ENCODE measurements at places on chromosomes 6 and 20.
A peak's percentile ranks its signal among the peaks of the same experiment; 100 is the strongest.

- no peak for DNase-seq
These were observed 55.8 kb downstream of the RNF182 start for GRCh38 chr6:13980534-13980933.

DNA sequence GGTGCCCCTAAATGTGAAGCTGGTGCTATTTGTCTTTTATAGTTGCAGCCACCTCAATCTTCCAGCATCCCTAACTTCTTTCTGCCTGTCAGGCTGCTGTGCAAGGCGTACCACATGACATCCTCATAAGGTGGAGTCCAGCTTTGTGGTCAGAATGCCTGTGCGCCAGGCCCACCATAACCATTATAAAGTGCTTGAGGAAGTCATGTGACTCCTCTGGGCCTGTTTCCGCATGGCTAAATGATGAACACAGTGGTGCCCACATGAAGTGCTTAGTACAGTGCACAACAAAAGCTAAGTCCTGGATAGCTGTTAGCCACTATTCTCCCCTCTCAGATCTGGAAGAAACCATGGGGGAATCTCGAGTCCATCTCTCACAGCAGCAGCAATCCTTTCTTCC lies 75.6 kb downstream of the INSM1 start:
- DNase-seq, result no peak

- DNase-seq, result no peak
These were observed 602.2 kb upstream of the BTBD3 start for GRCh38 chr20:11315525-11315924.

DNA sequence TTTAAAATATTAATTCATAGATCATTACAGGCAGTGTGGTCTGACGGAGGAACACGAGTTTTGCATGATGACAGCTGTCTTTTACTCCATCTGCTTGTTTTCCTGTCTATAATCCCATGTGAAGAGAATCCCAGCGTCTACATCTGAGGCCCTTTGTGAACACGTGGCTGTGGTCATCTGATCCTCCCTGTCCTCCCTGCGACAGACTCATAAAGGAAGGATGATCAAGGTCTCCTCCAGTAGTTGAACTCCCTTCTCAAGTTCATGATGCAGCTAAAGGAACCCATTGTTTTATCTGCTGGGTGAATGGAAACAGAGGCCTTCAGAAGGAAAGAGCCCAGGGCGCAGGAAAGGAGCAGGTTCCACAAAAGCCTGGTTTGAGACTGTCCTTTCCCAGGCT lies 435.8 kb upstream of the JARID2 start:
- DNase-seq, result no peak

DNA sequence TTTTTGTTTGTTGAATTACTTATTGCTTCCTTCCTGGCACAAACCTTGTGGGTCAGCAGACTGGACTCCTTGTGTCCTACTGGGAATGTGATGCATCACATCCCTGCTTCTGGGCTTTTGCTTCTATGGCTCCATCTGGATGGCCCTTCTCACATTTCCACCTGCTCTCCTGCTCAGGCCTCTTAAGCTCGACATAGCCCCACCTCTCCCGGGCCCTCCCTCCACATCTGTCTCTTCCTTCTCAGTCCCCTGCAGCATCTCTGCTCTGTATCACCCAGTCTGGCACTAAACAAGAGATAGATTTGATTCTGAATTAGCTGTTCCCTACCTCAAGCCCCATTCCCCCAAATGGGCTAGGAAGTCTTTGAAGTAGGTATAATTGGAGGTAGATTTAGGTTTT lies 356.8 kb downstream of the DHX35 start:
- DNase-seq, result no peak

DNA sequence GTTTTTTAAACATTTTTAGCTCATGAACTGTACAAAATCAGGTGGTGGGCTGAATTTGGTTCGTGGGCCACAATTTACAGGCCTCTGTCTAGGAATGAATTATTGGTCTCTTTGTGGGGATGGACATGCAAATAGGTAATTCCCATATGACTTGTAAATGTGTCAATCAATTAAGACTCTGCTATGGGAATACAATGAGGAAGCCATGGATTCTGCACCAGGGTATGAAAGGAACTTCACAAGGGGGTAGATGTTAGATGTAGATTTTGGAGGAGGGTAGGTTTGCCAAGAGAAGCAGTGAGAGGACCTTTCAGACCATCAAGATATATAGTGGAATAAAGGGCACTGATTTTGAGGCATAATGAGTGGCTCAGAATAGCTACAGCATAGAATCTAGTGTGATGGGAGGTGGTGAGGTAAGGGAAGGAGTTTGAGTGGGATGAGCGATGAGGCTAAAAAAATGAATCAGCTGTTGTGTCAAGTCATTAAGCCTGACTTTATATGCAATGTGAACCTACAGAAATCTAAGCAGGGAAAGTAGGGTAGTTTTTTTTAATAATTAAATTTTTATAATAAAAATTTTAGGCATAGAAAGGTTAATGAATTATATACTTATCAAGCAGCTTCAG lies 32.6 kb upstream of the RNF182 start:
- DNase-seq, result no peak

DNA sequence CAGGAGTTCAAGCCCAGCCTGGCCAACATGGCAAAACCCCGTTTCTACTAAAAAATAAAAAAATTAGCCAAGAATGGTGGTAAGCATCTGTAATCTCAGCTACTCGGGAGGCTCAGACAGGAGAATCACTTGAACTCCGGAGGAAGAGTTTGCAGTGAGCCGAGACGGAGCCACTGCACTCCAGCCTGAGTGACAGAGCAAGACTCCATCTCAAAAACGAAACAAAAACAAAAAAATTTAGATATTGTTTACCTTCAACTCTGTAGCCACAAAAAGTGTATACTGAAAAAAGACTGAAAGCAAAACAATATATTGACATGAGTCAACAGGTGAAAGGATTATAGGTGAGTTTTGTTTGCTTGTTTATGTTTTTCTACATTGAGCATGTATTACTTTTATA lies 30.6 kb upstream of the TAB2 start:
- DNase-seq, result no peak

- no peak for DNase-seq
These were observed 67.4 kb downstream of the AIG1 start for GRCh38 chr6:143127941-143128680.

- no peak for DNase-seq
These were observed 86.7 kb upstream of the AGPAT4 start for GRCh38 chr6:161360520-161360919.

DNA sequence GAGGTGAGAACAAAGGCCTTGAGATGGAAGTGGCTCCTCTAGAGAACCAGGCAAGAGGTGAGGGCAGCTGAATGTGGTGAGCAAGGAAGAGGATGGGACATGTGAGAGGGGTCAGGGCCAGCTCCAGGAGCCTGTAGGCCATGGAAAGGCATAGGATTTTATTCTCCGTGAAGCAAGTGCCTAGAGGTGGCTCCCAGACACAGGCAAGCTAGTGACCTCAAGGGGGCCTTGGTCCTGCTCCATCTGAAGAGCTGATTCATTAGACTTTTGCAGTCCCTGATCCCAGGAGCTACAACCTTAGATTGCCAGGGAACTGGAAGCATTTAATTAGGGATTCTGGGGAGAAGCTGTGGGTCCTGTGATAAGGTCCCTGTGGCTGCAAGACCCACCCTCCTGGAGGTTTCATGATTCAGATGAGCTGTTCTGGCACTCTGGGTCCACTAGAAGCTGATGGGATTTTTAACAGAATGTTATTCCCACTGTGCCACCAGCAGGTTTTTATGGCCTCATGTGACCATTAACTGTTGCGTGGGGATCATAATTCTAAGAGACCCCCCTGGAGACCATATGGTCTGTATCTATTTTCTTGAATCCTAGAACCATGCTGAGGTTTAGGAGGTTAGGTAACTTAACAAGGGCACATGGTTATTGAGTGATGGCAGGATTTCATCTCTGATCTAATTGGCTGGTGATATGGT lies 90.5 kb downstream of the ELOVL5 start:
- no peak for DNase-seq

- DNase-seq, result no peak
These were observed 130.6 kb upstream of the THBS2 start for GRCh38 chr6:169384291-169384690.

- DNase-seq, result no peak
These were observed 1155.5 kb downstream of the EPHA7 start for GRCh38 chr6:92263864-92264263.

GRCh38 chr6:52529311-52529710 lies 47.5 kb downstream of the TRAM2 start:
- DNase-seq, result no peak

DNA sequence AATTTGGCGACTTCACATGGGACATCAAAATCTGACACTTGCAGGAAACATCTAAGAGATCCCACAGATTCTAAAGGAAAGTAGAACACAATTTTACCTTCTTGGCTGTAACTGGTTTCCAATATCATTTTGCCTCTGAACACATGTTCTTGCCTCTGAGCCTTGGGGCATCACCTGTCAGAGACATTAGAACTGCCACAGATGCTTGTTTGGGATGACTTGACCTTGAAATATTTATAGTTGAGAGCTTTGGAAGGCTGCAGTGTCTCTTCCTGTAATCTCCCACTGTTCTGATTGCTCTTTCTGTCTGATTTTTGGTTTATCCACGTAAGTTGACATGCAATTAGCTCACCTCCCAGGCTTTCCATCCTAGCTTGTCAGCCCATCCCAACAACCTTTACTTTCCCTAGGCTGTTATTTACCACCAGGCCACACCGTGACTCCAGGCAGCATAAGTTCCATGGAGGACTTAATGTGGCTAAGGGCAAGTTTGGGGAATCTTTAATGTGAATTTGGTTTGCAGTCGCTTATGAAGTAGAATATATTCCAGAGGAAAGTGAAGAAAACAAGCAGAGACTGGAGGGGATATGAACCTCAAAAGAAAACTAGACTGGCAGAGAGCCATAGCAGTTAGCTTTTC lies 256.5 kb upstream of the RIN2 start:
- DNase-seq, result no peak

- no peak for DNase-seq
These were observed 73.4 kb downstream of the ISM1 start for GRCh38 chr20:13294522-13294921.

GRCh38 chr6:169968541-169969270 lies 217.3 kb downstream of the ERMARD start:
- DNase-seq, result peak; percentile 51

DNA sequence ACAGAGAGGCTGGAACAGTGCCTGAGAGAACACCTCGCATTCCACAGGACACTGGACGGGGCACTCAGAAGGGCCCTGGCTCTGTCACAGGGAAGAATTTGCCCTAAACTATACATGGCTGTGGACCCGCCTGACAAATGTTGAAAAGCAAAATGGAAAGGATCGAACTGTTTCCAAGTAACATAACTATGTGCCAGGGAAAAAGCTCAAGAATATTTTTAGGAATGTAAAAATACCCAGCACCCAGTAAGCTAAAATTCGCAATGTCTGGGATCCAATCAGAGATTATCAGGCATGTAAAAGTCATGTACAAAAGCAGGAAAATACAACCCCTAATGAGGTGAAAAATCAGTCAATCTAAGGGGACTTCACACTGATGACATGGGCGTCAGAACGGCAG lies 215.9 kb downstream of the TTLL2 start:
- DNase-seq, result no peak

- peak; percentile 52 for DNase-seq
These were observed 67.9 kb downstream of the SGK1 start for GRCh38 chr6:134249759-134250602.

GRCh38 chr20:5526516-5526915 lies 209.8 kb upstream of the PROKR2 start:
- DNase-seq, result no peak

GRCh38 chr6:166595949-166596348 lies 9.5 kb upstream of the RAMACL start:
- DNase-seq, result no peak

DNA sequence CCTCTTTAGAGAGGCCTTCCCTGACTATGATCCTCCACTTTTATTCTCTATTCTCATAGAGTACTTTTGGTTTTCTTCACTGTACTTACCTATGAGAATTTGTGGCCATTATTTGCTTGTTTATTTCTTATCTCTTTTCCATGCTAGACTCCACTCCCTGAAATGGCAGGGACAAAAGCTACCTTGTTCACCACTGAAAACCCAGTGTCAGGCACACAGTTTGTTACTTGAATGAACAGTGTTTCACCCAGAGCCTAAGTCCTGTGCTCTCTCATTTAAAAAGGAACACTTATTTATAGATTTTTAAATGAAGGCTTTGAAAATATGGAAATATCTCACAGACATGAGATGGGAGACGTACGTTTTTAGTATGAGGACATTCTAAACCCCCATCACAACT lies 47.7 kb upstream of the ENPP5 start:
- no peak for DNase-seq

DNA sequence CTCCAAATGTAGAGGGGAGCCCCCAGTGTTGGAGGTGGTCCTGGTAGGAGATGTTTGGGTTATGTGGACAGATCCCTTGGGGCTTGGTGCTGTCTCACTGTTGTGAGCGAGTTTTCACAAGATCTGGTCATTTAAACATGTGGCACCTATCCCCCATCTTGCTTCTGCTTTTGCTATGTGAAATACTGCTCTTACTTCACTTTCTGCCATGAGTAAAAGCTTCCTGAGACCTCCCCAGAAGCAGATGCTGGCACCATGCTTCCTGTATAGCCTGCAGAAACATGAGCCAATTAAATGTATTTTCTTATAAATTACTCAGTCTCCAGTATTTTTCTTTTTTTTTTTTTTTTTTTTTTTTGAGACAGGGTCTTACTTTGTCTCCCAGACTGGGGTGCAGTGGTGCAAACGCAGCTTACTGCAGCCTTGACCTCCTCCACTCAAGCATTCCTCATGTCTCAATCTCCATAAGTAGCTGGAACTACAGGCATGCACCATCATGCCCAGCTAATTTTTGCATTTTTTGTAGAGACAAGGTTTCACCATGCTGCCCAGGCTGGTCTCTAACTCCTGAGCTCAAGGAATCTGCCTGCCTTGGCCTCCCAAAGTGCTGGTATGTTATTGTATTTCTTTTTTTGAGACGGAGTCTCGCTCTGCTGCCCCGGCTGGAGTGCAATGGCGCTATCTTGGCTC lies 177.1 kb downstream of the ALDH8A1 start:
- no peak for DNase-seq

GRCh38 chr6:124907596-124907995 lies 54.6 kb upstream of the RNF217 start:
- no peak for DNase-seq

GRCh38 chr6:25489399-25489798 lies 162.6 kb upstream of the SCGN start:
- no peak for DNase-seq

DNA sequence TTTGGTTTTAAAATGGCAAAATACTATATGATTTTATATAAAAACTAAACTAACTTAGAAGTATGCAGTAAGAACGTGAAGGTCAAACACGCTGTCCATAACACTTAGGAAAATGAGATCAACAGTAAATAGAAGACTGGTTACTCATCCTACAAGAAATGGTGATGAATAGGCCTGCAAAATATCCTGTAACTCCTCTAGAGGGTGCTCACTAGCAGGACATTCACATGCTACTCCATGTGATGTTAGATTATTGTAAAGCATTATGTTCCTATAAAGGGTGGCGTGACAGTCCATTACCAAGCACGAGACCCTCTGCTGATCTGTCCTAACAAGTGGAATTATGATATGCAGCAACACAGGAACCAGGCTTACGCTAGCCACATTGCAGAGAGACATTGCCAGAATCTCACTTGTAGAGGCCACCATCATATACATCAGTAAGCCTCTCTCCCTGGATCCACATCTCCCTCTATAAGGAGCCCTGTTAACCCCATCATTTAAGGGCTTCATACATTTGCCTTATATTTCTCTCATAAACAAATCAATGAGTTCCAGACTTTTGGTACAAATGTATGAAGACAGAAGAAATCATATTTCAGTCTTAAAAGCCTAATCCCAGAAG lies 18.0 kb upstream of the DEFB129 start:
- no peak for DNase-seq

GRCh38 chr20:46353500-46354206 lies 45.4 kb upstream of the CDH22 start:
- DNase-seq, result no peak

- no peak for DNase-seq
These were observed 184.3 kb downstream of the PRKN start for GRCh38 chr6:162543221-162543620.
